Stimulated activated CD8-positive, alpha-beta memory T cell treated with anti-CD3 and anti-CD28 coated beads, Interleukin-15, amount 100 ng/mL, for 48 hours (primary cell): ENCODE measurements at places on chromosomes 3 and 15.

GRCh38 chr3:11464356-11464755, 179.4 kb downstream of the VGLL4 start:
- DNase-seq = no peak

- DNase-seq = no peak
These were observed 49.2 kb upstream of the CTDSPL start for GRCh38 chr3:37812499-37812896.

GRCh38 chr3:97705764-97706163, 58.8 kb upstream of the ARL6 start:
- DNase-seq = no peak

GRCh38 chr3:194282436-194283122, 68.5 kb downstream of the CPN2 start:
- DNase-seq = no peak

- DNase-seq = no peak
These were observed 46.0 kb downstream of the PPCDC start for GRCh38 chr15:75069301-75069925.

GRCh38 chr15:68415061-68415460, 16.9 kb downstream of the ITGA11 start:
- DNase-seq = no peak
